ENCODE measurements at places on chromosomes 5 and 9.
A peak's percentile ranks its signal among the peaks of the same experiment; 100 is the strongest.

- no peak for DNase-seq
Measured at GRCh38 chr5:71778678-71779276, 59.7 kb downstream of the CARTPT start.

- DNase-seq = no peak
Measured at GRCh38 chr9:135526089-135526729, 5.0 kb downstream of the LCN1 start.

GRCh38 chr9:113463418-113464285, at the start of gene RGS3:
RGS3 (plus strand) TSS chr9:113463727; CDS start chr9:113463803, 76 bp downstream.
- no peak for DNase-seq

- DNase-seq = no peak
Measured at GRCh38 chr5:172724242-172725183, 46.5 kb downstream of the DUSP1 start.

- no peak for DNase-seq
Measured at GRCh38 chr5:167263185-167263584, 1028.3 kb upstream of the WWC1 start.

DNA sequence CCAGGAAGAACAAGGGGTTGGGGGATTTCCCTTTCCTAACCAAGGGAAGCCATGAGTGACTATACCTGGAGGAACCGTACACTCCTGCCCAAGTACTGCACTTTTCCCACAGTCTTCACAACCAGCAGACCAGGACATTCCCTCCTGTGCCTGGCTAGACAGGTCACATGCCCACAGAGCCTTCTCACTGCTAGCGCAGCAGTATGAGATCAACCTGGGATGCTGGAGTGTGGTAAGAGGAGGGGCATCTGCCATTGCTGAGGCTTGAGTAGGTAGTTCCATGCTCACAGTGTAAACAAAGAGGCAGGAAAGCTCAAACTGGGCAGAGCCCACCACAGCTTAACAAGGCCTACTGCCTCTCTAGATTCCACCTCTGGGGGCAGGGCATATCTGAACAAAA, 35.9 kb downstream of the SAXO1 start:
- no peak for DNase-seq

- DNase-seq = no peak
Measured at GRCh38 chr9:122222791-122223190, 6.0 kb downstream of the LHX6 start.

GRCh38 chr9:12934545-12935272, 159.9 kb downstream of the LURAP1L start:
- DNase-seq = no peak

- DNase-seq = no peak
Measured at GRCh38 chr9:93686127-93686879, 109.9 kb downstream of the PHF2 start.

GRCh38 chr9:123421186-123421585, 65.2 kb downstream of the CRB2 start:
- DNase-seq = no peak

GRCh38 chr5:172086194-172086975, 79.9 kb upstream of the FBXW11 start:
- DNase-seq = no peak

GRCh38 chr5:38724301-38725030, 121.3 kb upstream of the OSMR start:
- no peak for DNase-seq

GRCh38 chr5:75710637-75711036, 6.6 kb downstream of the POC5 start:
- no peak for DNase-seq

GRCh38 chr5:71587766-71588532, 809 bp downstream of the MCCC2 start:
- DNase-seq = no peak

GRCh38 chr9:124040935-124041816, 29.6 kb downstream of the LHX2 start:
- DNase-seq = peak; percentile 35

GRCh38 chr9:95696701-95697100, 178.8 kb upstream of the ERCC6L2 start:
- no peak for DNase-seq

Measured in CD4-positive, alpha-beta T cell treated with Interleukin-21 for 1 hour (primary cell).